ENCODE measurements at places on chromosomes 3 and 15. TPM values are rescaled to one million over a fixed set of nuclear protein-coding genes. Genes with fewer than 3 reads are reported as not detected.

- H3K27ac ChIP-seq: no peak overlapping the region
- no peaks in the 10 kb centered on the region for H3K27me3 ChIP-seq
- DNase-seq: no peak
- H3K4me3 ChIP-seq: no peak overlapping the region
- H3K36me3 ChIP-seq: no peaks in the 10 kb centered on the region
These were observed 457.3 kb downstream of the SI start for GRCh38 chr3:164620956-164621355.

DNA sequence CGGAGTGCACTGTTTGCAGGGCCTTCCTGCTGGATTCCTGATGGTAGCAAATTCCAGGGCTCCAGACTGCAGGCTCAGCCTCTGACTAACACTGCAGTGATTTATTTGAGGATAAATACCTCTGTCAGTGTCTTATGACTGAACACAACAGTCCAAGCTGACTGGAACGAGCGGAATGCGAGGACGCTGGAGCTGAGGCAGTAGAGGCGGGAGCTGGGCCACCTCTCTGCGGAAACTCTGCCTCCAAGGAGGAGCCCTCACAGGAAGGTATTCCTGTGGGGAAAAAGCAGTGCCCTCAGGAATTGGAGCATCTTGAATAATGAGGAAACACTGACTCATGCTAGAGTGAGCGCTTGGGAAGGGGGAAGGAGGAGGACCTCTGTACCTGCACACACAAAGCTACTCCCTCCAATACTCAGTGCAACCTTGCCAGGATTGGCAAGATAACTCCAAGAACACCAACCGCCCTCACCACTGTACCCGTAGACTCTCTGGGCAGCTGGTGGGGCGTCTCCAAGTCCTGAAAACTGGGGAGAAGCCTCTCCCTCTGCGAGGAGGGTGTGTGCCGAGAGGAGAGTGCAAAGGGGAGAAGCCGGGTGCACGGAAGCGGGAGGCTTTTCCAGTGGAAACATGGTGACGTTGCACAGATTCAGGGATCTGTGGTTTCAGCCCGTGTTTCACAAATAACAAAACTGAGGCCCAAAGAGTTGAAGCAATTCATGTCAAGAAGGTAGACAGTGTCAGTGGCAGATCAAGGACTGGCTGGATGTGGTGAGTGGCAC lies 43.0 kb downstream of the VGLL4 start:
- peaks cover 60% of the 10 kb centered on the region for H3K4me1 ChIP-seq
- H3K27me3 ChIP-seq: no peaks in the 10 kb centered on the region
- H3K4me3 ChIP-seq: peak overlapping the region; percentile 57

- no peak overlapping the region for H3K27ac ChIP-seq
- H3K27me3 ChIP-seq: no peaks in the 10 kb centered on the region
- H3K4me1 ChIP-seq: no peaks in the 10 kb centered on the region
- no peak overlapping the region for H3K4me3 ChIP-seq
- DNase-seq: no peak
These were observed 654.6 kb downstream of the MECOM start for GRCh38 chr3:169008776-169009358.

DNA sequence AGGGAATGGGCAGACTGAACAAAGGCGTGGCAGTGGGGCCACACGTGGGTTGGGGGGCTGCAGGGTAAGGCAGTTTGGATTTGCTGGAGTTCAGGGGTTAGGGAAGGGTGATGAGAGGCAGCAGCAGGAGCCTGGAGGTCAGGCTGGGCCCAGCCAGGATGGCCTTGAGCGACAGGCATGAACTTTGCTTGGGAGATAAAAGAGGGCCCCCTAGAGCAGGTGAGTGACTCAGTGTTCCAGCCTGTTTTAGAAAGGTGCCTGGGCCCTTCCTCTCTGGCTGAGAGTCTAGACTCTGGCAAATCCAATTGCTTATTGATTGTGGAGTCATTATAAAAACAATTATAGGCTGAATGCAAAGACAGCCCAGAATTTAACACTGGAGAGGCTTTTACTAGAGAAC lies 75.1 kb downstream of the RAB11A start:
- no peak overlapping the region for H3K27ac ChIP-seq
- no peak for DNase-seq
- H3K4me3 ChIP-seq: no peak overlapping the region
- H3K4me1 ChIP-seq: peaks cover 4% of the 10 kb centered on the region
- H3K27me3 ChIP-seq: peaks cover 2% of the 10 kb centered on the region

GRCh38 chr3:100090669-100091005 lies 23.7 kb downstream of the FILIP1L start:
- H3K27me3 ChIP-seq: no peaks in the 10 kb centered on the region
- H3K4me3 ChIP-seq: no peak overlapping the region
- no peak overlapping the region for H3K27ac ChIP-seq
- peaks cover 2% of the 10 kb centered on the region for H3K36me3 ChIP-seq

GRCh38 chr3:177823701-177824189 lies 626.5 kb upstream of the TBL1XR1 start:
- no peaks in the 10 kb centered on the region for H3K27me3 ChIP-seq
- H3K4me3 ChIP-seq: no peak overlapping the region
- no peaks in the 10 kb centered on the region for H3K36me3 ChIP-seq
- H3K4me1 ChIP-seq: peaks cover 11% of the 10 kb centered on the region

GRCh38 chr15:41772720-41773331 lies 1.5 kb upstream of the MAPKBP1 start:
- H3K27me3 ChIP-seq: no peaks in the 10 kb centered on the region
- peak overlapping the region; percentile 91 for H3K4me3 ChIP-seq
- peak; percentile 71 for DNase-seq
- peaks cover 43% of the 10 kb centered on the region for H3K4me1 ChIP-seq
- no peaks in the 10 kb centered on the region for H3K36me3 ChIP-seq

The MEGF11 gene
- not detected for total RNA-seq

The SPCS1 gene
- total RNA-seq: 116 TPM

GRCh38 chr3:138377804-138378203 lies 29.4 kb downstream of the MRAS start:
- H3K4me1 ChIP-seq: no peaks in the 10 kb centered on the region
- no peaks in the 10 kb centered on the region for H3K36me3 ChIP-seq
- no peak overlapping the region for H3K4me3 ChIP-seq
- peaks cover 3% of the 10 kb centered on the region for H3K27me3 ChIP-seq
- no peak overlapping the region for H3K27ac ChIP-seq
- no peak for DNase-seq

- H3K27ac ChIP-seq: no peak overlapping the region
- DNase-seq: no peak
- H3K36me3 ChIP-seq: no peaks in the 10 kb centered on the region
- H3K27me3 ChIP-seq: no peaks in the 10 kb centered on the region
- H3K4me1 ChIP-seq: no peaks in the 10 kb centered on the region
- H3K4me3 ChIP-seq: no peak overlapping the region
These were observed 982.8 kb downstream of the ROBO1 start for GRCh38 chr3:78785004-78785403.

DNA sequence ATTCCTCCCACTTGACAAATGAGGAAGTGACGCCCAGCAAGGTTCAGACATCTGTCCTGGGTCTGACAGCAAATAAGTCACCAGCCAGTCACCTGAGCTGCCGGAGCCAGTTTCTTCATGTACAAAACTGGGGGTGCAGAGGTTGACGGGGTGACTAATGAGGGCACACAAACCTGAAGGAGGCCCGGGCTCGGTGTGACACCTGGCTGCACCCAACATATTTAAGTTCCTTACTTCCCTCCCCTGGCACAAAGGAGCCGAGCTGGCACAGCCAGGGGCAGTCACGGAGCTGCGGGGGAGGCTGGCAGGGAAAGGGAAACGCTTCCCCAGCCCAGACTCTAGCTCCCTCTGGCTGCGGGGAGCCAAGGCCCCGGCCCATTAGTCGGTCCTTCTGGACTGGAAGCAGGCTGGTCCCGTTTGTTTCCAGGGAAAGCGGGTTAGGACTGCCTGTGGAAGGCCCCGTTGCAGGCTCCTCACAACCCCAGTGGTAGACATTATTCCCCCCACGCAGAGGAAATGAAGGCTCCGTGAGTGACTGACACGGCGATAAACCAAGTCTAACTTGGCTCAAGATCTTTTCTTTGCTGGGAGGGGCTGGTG lies 2.3 kb downstream of the FBXL22 start:
- H3K4me1 ChIP-seq: peaks cover 53% of the 10 kb centered on the region
- DNase-seq: peak; percentile 66

- no peak for DNase-seq
- H3K4me3 ChIP-seq: no peak overlapping the region
- peaks cover 36% of the 10 kb centered on the region for H3K4me1 ChIP-seq
- H3K27me3 ChIP-seq: no peaks in the 10 kb centered on the region
- no peak overlapping the region for H3K27ac ChIP-seq
These were observed 12.5 kb downstream of the TRIM59 start for GRCh38 chr3:160437083-160437455.

The GOLGA8T gene
- total RNA-seq: not detected

DNA sequence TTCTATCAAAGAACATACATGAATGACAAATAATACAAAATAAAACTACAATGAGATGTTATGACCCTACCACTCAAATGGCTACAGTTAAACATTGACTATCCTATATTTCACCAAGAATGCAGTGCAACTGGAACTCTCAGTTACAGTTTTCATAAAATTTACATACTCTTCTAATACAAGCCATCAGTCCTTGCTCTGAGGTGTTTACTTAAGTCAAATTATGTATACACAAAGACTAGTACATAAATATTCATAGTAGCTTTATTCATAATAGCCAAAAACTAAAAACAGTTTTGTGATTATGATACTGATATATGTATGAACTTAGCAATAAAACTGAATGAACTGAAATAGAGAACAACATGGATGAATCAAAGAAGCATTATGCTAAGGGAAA lies 19.2 kb downstream of the MLF1 start:
- H3K4me3 ChIP-seq: no peak overlapping the region
- no peaks in the 10 kb centered on the region for H3K36me3 ChIP-seq
- no peaks in the 10 kb centered on the region for H3K4me1 ChIP-seq
- peaks cover 5% of the 10 kb centered on the region for H3K27me3 ChIP-seq

GRCh38 chr3:134944429-134944828 lies 149.4 kb downstream of the EPHB1 start:
- no peak for DNase-seq
- no peaks in the 10 kb centered on the region for H3K36me3 ChIP-seq
- H3K4me3 ChIP-seq: no peak overlapping the region
- no peaks in the 10 kb centered on the region for H3K27me3 ChIP-seq

DNA sequence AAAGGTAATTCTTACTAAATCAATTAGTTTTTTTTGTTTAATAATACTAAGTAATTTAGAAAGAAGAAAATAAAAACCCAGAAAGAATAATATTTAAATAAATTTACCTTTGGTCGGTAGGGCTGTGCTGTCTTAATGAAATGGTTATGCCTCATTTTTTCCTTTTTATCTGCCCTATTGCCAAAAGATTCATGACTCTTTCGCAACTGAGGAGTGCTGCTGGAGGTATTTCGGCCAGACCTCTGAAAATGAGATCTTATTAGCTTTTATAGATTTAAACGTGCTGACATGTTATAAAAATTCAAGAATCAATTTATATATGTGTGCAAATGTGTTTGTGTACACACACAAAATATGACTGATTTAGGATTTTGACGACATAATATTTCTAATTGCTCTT lies 67.1 kb upstream of the USP50 start:
- H3K36me3 ChIP-seq: peaks cover 25% of the 10 kb centered on the region
- no peak overlapping the region for H3K27ac ChIP-seq
- H3K27me3 ChIP-seq: no peaks in the 10 kb centered on the region

DNA sequence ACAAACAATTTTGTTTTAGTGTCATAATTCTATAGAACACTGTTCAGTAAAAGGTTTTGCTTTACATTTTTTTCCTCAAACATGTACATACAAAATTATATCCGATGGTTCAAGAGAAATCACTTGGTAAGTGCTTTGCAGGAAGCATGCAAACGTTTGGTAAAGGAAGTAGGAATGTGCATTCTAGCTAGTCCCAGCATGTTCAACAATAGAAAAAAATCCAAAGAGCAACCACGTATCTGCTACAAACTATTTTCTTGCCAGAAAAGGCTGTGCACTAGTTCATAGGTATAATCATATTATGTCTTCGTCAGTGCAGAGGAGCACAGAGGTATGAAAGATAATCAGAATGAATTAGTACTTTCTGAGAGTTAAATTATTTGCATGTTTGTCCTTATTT lies 58.0 kb downstream of the GPR160 start:
- no peak overlapping the region for H3K27ac ChIP-seq
- DNase-seq: no peak
- no peaks in the 10 kb centered on the region for H3K27me3 ChIP-seq
- peaks cover 20% of the 10 kb centered on the region for H3K4me1 ChIP-seq
- no peak overlapping the region for H3K4me3 ChIP-seq
- H3K36me3 ChIP-seq: peaks cover 55% of the 10 kb centered on the region

DNA sequence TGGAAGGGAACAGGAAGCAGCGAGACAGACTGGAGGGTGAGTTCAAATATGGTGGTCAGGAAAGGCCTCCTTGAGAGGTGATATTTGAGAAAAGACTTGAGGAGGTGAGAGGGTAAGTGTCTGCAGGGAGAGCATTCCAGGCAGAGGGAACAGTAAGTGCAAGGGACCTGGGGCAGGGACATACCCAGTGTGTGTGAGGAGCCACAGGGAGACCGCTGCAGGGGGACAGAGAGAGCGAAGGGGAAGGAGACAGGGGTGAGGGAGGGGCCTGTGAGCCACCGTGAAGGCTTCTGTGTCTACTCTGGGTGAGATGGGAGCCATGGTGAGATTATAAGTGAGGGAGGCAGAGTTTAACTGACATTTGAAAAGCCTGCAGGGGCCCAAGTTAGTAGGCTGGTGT lies 38.0 kb downstream of the WNT7A start:
- H3K36me3 ChIP-seq: no peaks in the 10 kb centered on the region
- DNase-seq: no peak

DNA sequence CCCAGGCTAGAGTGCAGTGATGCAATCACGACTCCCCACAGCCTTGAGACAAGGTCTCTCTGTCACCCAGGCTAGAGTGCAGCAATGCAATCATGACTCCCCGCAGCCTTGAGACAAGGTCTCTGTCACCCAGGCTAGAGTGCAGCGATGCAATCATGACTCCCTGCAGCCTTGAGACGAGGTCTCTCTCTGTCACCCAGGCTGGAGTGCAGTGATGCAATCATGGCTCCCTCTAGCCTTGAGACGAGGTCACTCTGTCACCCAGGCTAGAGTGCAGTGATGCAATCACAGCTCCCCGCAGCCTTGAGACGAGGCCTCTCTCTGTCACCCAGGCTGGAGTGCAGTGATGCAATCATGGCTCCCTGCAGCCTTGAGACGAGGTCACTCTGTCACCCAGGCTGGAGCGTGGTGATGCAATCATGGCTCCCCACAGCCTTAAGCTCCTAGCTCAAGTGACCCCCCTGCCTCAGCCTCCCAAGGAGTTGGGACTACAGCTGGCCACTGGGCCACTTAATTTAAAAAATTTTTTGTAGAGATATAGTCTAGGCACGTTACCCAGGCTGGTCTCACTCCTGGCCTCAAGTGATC lies 26.1 kb downstream of the TFRC start:
- no peak overlapping the region for H3K4me3 ChIP-seq
- no peak for DNase-seq
- H3K27ac ChIP-seq: peak overlapping the region; percentile 40
- no peaks in the 10 kb centered on the region for H3K27me3 ChIP-seq
- peaks cover 3% of the 10 kb centered on the region for H3K4me1 ChIP-seq

The PARP15 gene
- 13.3 TPM for total RNA-seq

The SPTBN5 gene
- total RNA-seq: 0.14 TPM

DNA sequence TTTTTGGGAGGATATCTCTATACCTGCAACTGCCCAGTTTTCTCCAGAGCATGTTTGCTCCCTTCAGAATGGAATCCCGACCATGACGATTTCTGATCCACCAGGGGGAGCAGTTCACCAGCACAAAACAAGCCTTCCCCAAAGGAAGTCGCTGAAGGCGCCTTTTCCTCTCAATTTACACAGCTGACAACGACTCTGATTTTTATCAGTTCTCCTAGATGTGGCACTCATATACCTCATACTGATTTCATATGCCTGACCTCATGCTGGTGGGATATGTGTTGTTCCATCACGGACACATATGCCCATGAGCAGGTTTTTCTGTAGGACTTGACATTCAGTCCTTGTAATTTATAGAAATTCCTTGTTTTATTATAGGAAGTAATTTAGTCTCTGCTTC lies 1028.2 kb downstream of the MCTP2 start:
- no peaks in the 10 kb centered on the region for H3K36me3 ChIP-seq
- H3K27ac ChIP-seq: no peak overlapping the region
- peak; percentile 64 for DNase-seq
- H3K4me3 ChIP-seq: no peak overlapping the region
- no peaks in the 10 kb centered on the region for H3K4me1 ChIP-seq

The RFTN1 gene
- total RNA-seq: 113 TPM
